ENCODE measurements at places on chromosomes 13 and 19.

DNA sequence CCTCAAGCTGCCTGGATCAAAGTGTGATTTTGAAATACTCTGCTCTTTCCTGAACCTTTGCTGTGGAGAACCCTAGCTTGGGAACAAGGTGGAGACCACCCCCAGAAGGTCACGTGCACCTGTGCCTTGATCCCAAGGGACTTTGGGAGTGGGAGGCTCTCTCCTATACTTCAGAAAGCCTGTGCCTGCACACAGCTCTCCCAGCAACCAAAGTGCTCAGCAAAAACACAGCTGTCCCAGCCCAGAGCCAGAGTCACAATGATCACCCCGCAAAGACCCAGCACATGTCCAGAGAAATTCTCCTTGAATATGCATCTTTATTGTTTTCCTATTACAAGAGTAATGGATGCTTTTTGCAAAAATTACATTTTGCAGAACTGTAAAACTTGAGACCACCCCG is 43.4 kb downstream of the TNFRSF19 start:
- DNase-seq: no peak

- no peak for DNase-seq
Observed at GRCh38 chr19:497869-498510, 1.7 kb downstream of the MADCAM1 start.

DNA sequence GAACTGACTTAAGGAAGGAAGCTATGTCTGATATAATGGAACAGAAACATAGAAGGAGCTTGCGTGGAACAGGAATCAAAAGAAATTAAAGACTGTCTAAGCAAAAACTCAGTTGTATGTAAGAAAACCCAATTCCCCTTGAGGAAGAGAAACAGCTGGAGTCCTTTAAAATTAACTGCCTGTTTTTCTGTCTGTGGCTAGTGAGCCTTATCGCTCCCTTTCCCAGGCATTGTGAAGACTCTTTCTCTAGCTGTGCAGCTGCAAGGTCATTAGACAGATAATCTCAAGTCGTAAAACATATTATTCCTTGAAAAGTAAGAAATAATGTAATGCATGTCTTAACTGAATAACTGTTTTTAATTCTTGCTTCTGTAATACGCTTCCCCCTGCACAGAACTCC is 39.7 kb upstream of the IGSF23 start:
- DNase-seq: no peak

- DNase-seq: no peak
Observed at GRCh38 chr13:51292000-51292565, 47.4 kb upstream of the SERPINE3 start.

DNA sequence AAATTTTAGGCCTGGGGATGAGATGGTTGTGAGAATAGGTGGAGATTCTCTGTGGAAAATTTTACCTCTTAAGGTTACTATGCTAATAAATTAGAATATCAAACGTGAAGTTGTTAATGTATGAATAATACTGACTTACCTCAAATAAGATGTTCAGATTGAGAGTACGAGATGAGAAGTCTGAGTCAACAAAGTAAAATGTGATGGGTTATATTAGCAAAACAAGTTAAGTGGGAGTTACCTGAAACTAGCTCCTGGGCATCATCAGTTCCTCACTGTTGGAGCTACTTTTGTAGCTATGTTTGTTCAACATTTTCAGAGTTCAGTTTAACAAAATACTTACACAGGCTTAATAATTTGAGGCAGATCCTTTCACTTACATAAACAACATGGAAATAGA is 108.6 kb downstream of the PIBF1 start:
- DNase-seq: no peak

- DNase-seq: no peak
Observed at GRCh38 chr13:114140906-114141250, 8.5 kb upstream of the RASA3 start.

- DNase-seq: no peak
Observed at GRCh38 chr13:56530096-56530495, 610.6 kb upstream of the PRR20A start.

DNA sequence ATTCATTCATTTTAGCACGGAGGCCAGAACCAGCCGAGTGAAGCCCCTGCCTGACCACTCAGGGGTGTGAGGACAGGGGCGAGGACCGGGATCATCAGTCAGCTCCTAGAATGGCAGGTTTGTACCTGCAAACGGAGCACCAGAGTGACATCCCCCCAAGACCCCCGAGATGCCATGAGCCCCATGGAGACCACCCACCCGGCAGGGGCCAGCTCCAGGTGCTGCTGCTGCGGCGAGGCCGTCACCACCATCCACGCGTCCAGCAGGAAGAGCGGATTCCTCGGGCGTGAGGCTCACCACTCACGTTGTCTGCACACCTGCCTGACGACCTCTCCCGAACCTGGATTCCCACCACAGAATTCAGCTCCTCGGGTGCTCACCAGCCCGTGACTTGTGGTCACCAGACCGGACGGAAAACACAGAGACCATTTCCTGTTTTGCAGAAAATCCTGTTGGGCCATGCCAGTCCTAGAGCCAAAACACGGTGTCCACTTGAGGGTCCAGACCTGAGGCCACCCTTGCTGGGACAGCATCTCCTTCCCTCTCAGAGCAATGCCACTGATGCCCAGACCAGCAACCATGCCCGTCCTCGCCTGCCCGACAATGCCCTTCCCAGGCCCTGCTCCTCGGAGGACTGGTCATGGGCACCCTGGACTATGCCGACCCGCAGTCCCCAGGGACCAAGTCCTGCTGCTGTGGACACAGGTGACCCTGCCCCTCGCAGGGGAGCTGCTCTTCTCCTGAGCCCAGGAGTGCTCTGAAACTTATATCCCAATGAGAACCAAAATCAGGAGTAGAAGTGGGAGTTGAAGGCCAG is 74.2 kb downstream of the RASA3 start:
- DNase-seq: no peak

- no peak for DNase-seq
Observed at GRCh38 chr19:10922638-10923014, 5.8 kb downstream of the YIPF2 start.

DNA sequence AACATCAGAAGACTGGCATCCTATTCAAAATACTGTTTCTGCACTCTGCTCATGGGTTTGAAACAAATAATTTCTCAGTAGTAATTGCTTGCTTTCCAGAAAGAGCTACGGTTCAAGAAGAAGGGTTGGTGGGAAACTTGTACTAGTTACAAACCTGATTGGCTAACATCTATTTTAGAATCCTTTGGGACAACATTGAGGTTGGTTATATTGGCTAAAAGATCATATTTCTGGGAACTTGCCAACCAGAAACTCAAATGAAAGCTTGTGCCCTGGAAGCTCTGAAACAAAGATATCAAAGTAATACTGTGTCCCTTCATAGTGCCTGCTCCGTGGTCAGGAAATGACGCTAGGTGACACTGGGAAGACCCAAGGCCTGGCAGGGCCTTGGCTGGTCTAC is 141.7 kb downstream of the LACC1 start:
- no peak for DNase-seq

DNA sequence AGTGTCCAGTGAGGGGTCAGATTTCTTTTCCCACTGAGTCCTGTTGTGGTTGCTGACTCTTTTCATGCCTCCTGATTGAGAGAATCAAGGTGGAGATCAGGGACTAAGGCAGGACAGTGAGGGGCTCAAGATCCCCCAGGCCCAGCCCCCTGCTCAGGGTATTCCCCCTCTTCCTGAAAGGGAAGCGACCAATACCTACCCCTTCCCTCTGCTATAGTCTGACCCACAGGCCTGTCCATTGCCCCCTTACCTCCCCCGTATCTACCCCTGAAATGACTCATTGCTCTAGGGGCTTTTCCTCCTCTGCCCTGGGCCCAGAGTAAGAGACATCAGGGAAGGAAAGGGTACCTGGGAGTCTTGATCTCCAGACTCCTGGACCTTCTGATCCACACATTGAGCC is 1320.5 kb downstream of the UQCRFS1 start:
- DNase-seq: no peak

- DNase-seq: no peak
Observed at GRCh38 chr19:29563486-29564101, 37.8 kb downstream of the VSTM2B start.

- no peak for DNase-seq
Observed at GRCh38 chr13:38283346-38283745, 66.3 kb upstream of the UFM1 start.

DNA sequence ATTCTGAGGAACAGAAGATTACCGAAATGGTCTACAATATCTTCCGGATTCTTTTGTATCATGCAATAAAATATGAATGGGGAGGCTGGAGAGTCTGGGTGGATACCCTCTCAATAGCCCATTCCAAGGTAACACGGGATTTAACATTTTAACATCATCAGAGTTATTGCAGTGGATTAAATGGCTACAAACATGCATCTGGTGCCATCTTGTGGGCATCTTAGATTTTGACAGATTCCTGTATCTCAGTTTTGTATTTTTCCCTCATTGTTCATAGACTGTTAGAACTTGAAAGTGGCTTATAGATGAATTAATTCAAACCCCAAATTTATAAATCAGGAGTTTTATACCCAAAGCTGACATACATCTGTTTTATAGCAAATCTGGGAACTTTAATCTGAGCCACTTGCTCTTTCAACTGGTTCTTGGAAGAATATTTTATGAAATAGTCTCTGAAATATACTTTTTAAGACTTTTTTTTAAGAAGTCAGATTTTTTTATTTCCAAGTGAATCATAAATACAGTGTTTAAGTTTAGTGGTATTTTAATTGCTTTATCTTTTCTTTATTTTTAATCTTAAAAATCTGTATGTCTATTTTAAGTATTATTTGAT is 215.2 kb downstream of the NBEA start:
- DNase-seq: peak; percentile 59

DNA sequence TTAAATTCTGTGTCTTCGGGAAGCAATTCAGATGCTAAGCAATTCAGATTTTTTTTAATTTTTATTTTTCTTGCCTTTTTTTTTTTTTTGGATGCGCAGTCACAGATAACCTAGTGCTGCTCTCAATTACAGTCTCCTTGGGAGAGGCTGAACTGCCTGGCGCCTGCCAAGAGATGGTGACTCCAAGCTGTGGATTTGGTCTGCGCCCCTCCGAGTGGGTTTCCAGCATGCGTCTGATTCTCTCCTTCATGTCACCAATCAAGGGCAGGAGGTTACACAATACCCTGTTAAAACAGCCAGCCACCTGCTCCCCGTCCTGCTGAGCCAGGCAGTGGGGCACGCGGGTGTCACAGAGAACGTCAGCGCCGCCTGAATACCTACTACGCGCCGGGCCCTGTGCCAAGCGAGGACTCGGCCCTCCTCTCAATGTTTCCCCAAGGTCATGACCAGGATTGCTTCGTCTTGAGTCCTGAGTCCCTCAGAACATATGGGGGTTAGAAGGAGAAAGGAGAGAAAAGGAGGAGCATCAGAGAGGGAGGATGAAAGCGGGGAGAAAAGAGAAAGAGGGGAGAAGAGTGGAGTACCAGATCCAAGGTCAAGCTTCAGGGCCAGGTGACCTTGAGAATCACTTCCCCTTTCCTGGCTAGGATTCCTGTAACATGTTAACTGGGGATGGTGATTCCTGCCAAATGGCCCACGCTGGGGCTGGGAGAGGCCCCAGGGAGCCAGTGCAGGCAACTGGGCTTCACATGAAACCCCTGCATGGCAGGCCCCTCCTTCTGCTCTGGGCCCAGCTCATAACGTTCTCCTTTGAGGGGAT is 213.6 kb downstream of the URI1 start:
- DNase-seq: no peak

GRCh38 chr19:56139847-56140582 is 1.1 kb upstream of the ZNF444 start:
- no peak for DNase-seq

DNA sequence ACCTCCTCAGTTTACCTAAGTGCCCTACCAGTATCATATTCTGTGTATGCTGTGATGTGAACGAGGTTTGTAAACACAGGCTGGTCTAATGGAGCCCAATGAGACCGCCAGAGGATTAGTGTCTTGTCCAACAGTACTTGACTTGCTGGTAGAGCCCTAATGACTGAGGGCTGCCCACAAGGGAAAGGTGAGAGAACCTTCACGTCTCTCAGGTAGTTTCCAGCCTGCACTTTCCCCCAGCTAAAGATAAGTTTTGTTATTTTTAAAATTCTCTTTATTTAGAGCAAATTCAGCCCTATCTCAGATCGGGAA is 498 bp upstream of the RBM26 start:
- DNase-seq: no peak

DNA sequence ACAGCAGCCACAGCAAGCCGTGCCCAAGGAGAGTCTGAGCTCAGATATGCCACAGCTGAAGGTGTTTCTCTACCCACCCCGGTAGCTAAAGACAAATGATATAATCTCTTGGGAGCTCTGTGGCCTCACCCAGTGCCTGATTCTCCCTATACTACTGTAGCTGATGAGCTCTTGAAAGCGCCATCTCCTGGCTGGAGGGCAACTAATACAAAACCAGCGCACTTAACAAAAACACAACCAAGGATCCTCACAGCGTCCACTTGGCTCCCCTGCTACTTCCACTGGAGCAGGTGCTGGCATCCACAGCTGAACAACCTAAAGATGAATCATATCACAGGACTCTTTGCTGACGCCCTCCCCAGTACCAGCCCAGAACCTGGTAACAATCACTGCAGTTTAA is 1212.0 kb downstream of the PCDH17 start:
- DNase-seq: no peak

DNA sequence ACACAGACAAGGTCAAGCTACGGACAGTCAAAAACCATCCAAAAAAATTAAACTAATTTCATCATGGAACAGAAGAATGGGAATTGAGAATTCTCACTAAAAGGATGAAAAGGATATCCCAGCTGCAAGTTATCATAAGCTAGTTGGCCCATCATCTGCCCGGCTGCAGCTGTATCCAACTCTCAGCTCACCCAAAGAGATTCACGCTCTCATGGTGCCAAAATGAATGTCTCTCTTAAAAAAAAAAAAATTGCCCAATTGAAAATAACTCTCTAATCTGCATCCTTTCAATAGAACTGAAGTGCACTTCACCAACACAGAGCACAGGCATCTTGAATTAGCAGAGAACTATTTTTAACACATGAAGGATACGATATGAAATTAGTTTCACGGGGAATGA is 20.0 kb downstream of the ENOX1 start:
- no peak for DNase-seq

GRCh38 chr19:41711376-41712261 is 3.2 kb downstream of the CEACAM5 start:
- DNase-seq: no peak

- DNase-seq: no peak
Observed at GRCh38 chr19:6662702-6663101, 7.3 kb downstream of the TNFSF14 start.

DNA sequence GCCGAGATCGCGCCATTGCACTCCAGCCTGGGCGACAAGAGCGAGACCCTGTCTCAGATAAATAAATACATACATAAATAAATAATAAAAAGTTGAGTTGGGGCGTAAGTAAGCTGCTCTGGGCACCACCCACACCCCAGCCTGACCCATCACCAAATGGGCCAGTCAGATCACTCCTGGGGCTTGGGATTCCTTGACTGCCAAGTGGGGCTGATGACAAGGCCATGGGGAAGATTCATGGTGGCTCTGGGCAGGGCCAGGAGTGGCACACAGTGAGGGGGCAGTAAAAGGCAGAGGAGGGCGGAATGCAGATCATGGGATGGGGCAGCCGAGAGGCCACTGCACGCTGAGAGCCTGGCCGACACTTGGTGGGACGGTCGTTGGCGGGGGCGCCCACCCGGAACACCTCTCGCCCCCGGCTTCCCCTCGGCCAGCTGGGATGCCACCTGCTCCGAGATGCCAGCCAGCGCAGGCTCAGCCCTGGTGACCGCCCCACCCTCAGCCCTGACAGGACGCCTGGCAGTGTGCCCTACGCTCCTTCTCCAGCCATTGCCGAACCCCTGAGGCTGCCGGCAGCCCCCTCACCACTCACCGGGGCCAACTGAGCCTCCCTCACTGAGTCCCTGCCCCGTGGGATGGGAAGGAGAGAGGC is 10.9 kb downstream of the ZNF653 start:
- DNase-seq: no peak

- DNase-seq: no peak
Observed at GRCh38 chr13:96104516-96104915, 14.6 kb downstream of the HS6ST3 start.

Measured in midbrain (tissue), 1 donor.